ENCODE measurements at places on chromosomes 7 and 10.

DNA sequence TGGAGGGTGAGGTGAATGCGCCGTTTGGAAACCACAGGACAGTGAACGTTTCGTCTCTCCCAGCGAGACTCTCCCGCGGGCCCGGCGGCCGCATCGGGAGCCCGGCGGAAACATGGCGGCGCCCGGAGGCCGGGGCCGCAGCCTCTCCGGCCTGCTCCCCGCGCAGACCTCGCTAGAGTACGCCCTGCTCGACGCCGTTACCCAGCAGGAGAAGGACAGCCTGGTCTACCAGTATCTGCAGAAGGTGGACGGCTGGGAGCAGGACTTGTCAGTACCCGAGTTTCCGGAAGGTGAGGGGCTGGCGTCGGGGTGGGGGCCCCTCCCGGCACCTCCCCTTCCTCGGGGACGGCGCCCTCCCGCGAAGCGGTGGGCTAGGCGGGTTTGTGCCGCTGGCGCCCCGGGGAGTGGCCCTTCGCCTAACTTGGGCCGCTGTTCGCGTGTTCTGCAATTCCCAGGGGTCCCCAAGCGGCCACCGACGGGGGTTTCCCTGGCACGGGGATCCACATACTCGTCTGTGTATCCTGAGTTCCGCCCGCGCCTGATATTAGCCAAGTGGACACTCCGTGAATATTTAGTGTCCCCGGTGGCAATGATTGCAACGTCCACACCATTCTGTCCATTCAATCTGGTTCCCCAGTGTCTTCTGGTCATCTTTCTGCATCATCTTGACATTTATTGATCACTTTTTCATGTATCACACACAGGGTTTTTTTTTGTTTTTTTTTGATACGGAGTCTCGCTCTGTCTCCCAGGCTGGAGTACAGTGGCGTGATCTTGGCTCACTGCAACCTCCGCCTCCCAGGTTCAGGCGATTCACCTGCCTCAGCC lies 514 bp downstream of the NHLRC2 start:
- no peak for DNase-seq

DNA sequence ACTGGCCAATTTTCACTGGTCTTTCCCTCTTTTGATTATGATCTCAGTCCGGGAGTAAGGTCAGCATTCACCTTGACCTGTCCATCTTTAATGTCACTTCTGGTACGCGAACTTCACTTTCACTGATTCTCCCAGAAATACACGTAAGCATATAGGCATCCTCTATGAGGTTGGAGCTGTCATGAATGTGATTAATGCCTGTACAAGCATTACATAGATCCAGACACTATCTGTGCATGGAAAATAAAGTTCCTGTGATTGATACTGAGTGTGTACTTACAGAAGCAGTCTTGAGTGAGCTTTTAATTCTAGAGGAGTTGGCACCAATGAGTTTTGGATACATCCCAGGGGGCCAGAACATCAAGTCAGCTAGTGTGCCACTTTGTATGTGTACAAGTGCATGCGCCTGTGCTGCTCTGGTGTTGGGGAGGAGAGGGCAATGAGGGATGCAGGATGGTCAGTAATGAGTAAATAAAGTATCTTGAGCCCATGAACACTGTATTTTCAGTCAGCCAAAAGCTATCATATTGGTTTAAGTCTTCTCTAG lies 6.0 kb downstream of the PTPRZ1 start:
- DNase-seq, result no peak

GRCh38 chr7:5360451-5360850 lies 63.2 kb downstream of the TNRC18 start:
- no peak for DNase-seq

- no peak for DNase-seq
Measured at GRCh38 chr7:142001163-142001874, 5.6 kb downstream of the MGAM start.

- DNase-seq, result no peak
Measured at GRCh38 chr10:45386657-45387056, 12.6 kb downstream of the ALOX5 start.

DNA sequence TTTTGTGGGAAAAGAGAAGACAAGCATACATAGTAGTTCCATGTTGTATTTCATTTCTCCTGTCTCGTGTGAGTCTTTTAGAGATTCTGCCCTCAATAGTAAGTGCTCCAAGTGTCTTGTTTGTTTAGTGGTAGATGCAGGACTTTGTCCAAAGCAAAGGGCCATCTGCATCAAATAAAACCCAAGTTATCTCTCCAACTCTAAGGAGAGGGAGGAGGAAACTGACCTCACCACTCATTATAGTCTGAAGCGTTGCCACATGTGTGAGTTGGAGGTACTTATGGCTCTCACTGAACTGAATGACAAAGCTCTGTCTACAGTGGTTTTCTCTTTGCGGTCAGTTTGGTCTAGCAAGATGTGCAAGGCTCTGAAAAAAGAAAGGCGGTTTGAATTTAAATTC lies 272.6 kb downstream of the DOCK4 start:
- no peak for DNase-seq

GRCh38 chr10:178723-179122 lies 43.5 kb downstream of the ZMYND11 start:
- no peak for DNase-seq

DNA sequence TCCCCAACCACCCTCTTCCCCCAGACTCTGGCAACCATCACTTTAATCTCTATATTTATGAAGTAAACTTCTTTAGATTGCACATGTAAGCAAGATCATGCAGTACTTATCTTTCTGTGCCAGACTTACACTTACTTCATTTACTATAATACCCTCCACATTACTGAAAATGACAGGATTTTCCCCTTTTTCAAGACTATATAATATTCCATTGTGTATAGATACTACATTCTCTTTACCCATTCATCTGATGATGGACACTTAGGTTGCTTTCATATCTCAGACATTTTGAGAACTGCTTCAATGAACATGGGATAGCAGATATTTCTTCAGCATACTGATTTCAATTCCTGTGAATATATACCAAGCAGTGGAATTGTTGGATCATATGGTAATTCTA lies 4.4 kb downstream of the DOCK4 start:
- no peak for DNase-seq

GRCh38 chr7:13240349-13240748 lies 552.9 kb downstream of the ARL4A start:
- DNase-seq, result no peak

- DNase-seq, result no peak
Measured at GRCh38 chr7:93704217-93704616, 129.7 kb upstream of the CALCR start.

DNA sequence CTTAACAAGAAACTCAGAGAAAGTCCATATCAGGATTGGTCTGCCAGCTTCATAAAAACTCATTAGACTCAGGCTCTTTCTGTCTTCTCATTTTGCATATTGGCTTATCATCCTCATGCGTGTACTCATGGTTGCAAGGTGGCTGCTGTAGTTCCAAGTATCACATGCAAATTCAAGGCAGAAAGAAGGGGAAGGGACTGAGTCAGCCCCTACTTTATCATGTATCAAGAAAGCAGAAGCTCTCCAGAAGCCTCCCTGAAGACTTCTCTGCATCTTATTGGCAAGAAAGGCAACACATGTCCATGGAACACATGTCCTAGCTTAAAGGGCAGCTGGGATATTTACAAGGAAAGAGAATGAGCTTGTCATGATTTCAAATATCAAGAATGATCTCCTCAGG lies 19.4 kb upstream of the EZH2 start:
- DNase-seq, result no peak

DNA sequence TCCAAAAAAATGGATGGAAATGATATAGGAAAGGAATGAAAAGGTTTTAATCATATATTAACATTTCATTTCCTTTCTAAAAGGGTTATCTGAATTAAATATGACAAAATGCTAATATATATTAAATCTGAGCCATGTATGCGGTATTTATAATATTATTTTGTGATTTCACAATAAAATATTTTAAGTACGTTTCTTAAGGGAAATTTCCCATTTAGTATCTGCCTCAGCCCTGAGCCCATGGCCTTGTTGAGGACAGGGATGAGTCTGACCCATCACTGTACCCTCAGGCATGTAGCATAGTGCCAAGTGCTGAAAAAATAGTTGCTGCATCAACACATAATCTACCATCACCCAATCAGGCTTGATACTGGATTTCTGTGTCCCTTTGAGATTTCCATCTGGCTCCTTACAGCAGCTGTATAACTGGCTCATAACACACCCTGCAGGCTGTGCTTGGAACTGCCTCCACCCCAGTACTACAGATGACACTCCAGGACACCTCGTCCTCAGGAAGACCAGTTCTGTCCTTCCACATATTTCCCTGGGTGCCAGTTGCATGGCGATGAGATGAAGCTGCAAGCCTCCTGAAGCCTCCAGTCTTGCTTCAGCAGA lies 59.4 kb upstream of the ASAH2 start:
- no peak for DNase-seq

DNA sequence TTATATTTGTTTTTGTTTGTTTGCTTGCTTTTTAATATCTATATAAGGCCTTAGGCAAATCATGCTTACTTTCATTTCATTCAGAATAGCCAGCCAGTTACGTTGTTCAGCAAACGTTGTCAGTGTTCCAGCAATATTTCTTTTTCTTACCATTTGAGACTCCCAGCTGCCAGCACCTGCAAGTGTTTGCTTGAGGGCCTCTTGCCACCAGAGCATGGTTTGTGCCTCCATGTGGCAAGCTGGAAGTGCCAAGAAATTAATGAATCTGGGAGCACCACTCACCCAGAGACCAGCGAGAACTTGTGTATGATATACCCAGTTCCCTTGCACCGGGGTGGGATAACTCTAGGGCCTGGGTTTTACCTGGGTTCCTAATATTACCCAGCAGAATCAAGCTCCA lies 177.1 kb upstream of the CSTF2T start:
- no peak for DNase-seq

DNA sequence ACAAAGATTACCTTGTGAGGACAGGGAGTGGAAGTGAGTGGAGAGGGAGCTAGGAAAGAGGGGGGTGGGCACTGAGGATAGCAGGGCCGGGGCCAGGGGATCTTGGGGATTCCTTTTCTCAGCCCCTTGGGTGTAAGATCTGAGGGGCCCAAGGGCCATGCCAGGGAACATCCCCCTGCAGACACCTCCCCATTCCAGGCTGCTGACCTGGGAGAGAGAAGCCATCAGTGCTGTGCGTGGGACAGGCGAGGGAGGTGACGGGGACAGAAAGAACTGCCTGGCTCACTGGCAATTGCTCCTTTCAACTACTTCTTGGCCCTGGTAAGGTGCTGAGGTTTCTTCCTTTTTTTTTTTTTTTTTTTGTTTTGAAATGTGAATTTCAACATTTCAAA lies 12.0 kb upstream of the BTBD16 start:
- DNase-seq, result no peak

GRCh38 chr10:102542800-102543418 lies 39.1 kb downstream of the SUFU start:
- DNase-seq, result no peak

DNA sequence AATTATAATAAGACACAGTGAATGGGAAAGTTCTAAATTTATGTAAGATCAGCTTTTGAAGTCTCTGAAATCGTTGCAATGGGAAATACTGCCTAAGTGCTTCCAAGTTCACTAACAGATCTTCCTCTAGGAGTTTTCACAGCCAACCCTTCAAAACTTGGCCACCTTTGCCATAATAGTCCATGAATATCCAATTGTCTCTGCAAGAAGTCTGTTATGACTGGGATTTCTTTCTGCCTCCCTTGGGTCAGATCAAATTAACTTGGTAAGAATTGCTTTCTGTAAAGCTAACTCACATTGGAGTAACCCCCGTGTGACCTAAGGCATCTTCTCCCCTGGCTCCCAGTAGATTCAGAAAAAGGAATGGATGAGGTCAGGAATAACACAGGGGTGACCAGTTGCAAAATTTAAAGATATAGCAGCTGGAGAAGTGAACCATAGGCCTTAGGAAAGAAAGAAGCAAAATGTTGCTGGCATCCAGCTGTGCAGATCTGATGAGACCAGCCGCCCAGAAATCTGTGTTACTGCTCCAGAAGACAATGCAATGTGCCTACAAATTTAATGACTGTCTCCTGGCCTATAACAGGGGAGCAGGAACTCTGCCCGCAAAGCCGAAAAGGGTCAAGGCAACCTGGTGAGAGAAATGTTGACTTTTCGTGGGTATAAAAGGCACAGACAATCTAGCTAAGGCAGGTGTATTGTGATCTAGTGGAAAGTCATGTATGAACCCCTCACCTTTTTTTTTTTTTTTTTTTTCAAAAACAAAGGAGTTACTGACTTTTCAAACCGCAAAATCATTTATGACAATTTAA lies 7.5 kb upstream of the OPTN start:
- DNase-seq, result no peak

DNA sequence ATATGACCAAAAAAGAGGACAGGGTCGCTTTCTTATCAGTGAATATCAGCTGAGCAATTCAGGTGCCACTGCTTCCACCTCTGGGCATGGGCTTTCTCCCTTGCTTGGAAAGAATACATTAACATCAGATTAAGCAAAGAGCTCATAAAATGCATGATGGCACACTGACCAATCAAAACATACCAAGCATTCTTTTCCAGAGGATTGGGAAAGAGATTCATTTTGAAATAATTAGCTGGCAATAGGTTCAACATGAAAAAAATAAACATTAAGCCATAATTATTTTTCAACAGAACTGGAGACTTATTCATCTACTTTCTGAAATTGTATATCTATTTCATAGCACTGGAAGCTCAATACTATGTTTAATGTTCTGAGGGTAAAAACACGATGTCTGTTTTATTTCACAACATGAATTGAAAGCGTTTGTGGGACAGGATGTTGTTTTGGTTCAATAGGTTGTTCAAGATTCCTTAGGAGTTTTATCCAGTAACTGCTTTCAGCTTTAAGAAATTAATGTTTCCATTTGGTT lies 53.2 kb downstream of the TFAM start:
- DNase-seq, result no peak

GRCh38 chr10:114391599-114391998 lies 12.7 kb downstream of the AFAP1L2 start:
- no peak for DNase-seq

- no peak for DNase-seq
Measured at GRCh38 chr7:145331076-145331475, 495.2 kb upstream of the TPK1 start.

DNA sequence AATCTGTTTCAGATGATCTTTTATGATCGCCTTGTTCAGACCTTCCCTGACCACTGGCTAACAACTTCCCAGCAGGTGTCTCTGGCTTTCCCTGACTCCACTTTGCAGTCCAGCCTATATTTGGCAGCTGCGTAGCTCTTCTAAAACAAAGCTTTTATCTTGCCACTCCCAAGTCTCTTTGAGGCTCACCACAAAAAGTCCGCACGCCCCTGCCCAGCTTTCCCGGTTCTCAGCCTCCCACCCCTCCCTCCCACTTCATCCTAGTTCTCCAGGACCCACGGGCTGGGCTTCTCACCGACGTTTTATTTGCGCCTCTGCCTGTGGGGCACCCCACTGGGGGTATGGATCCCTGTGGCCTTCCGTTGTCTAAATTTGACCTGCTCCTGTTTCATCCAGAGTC lies 58.9 kb upstream of the USP6NL start:
- DNase-seq, result no peak

DNA sequence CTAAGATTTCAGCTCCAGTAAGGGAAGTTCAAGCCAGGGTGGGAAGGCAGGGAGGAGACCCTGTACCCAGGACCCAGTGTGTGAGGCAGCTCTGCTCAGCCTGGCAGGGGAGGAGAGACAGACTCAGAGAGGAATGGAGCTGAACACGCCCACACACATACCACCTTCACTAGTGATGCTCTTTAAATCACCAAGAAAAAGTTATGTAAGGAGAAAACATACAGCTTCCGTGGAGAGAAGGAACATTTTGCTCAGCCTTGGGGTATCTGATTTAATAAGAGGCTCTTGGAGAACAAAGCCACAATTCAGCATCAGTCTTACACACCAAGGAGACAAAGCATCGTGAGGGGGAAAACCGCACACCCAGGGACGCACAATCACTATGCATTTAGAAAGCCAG lies 62.9 kb downstream of the PRKAG2 start:
- DNase-seq, result no peak

- no peak for DNase-seq
Measured at GRCh38 chr7:142767451-142767850, 3.3 kb upstream of the PRSS2 start.
